ENCODE measurements at places on chromosomes 1 and 21.

DNA sequence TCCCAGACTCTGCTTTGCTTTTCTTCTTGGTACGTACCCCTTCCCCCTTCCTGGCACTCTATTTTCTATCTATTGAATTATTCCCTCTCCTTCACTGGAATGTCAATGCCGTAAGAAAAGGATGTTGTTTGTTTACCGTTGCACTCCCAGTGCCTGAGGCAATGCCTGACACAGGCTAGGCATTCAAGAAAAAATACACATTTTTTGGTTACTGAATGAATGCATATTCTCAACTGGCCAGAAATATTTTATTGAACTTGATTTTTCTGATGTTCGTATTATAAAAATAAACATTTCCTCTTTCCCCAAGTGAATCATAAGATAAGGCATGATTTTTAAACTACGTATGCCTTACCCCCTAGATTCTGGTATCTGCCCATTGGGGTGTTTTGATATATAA is 41.2 kb downstream of the GNG12 start:
- DNase-seq, result no peak

GRCh38 chr1:108010581-108010980 is 45.6 kb upstream of the VAV3 start:
- DNase-seq, result no peak

DNA sequence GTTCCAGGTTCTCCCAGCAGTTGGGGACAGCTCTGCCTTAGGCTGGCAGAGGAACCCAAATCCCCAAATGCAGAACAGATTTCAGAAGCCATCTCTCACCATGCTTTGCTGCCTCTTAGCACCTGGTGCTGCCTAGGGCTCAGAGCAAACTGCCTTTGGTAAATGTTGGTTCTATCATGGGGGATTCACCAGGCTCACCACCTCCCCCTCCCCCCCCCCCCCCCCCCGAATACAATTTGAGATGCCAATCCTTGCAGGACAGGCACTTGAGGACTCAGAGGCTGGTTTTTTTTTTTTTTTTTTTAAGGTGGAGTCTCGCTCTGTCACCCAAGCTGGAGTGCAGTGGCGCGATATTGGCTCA is 447 bp upstream of the PAQR6 start:
- DNase-seq, result no peak

DNA sequence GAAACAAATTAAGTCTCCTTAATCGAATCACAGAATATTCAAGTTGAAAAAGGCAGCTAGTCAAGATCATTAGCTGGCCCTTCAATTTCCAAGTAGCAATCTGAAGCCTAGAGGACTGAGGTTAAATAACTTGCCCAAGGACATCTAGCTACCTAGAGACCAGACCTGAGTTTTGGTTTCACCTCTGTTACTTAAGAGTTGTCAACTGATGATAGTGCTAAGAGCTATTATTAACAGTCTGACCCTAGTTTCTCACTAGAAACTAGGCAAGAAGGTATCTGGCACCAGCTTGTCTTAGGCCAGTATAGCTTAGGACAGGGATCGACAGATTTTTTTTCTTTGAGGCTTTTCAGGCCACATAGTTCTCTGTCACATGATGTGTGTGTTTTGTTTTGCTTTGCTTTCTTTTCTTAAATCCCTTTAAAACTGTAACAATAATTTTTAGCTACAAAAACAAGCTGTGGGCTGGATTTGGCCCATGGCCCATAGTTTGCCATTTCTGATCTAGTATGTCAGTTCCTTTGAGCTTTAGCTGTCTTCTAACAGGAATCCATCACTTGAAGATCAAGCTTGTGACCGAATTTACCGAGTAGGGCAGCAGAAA is 23.2 kb downstream of the TRIM45 start:
- no peak for DNase-seq

- no peak for DNase-seq
Observed at GRCh38 chr1:207319199-207319598, 2.3 kb upstream of the CD55 start.

GRCh38 chr21:37971390-37971950 is 55.2 kb upstream of the KCNJ6 start:
- no peak for DNase-seq

DNA sequence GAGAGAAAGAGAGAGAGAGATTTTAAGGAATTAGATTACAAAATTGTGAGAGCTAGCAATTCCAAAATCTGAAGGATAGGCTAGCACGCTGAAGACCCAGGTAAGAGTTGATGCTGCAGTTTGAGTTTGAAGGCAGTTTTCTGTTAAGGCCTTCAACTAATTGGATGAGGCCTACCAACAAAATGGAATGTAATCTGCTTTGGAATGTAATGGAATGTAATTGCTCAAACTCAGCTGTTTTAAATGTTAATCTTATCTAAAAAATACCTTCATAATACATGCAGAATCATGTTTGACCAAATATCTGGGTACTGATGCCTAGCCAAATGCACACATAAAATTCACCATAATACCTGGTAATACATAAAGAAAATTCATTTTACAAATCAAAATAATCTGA is 976.1 kb downstream of the LTN1 start:
- no peak for DNase-seq

- DNase-seq, result no peak
Observed at GRCh38 chr1:67317803-67318202, 10.1 kb downstream of the IL12RB2 start.

DNA sequence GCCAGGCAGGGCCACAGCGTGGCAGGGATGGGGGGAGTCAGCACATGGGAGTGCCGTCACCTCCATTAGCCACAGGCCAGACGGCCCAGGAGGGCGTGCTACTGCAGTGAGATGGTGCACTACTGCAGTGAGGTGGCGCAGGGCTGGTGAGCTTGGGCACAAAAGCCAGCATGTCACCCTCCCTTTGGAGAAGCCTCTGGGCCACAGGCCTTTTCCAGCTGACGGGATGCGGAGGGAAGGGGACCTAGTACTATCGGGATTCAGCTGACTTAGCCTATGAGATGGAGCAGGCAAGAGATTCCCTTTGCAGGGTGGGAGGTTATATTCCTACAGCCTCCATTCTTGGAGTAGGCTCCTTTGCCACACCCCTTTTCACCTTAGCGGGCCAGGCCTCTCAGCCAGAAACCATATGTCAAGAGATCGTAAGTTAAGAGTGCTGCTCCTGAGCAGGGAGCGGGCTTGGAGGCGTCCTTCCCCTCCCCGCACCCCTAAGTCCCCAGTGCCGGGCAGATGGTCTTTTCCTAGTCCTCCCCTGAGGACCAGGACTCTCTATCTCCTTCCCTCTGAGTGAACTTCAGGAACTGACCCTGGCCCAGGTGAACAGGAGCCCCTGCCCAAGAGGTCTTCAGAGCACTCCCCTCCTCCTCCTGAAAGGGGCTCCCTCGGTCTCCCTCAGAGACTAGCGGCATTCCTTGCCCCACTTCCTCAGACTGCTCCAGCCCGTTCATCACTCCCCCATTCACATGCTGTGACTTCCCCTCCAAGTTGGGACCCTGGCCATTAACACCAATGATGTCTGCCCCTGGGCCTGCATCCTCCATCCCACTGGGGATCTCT is 8.2 kb downstream of the NES start:
- no peak for DNase-seq

GRCh38 chr1:111436726-111437125 is 9.2 kb upstream of the OVGP1 start:
- no peak for DNase-seq
